Endothelial cell of umbilical vein (primary cell): ENCODE measurements at places on chromosomes 12 and 14.

GRCh38 chr14:92646952-92647796 is 101.3 kb downstream of the LGMN start:
- peak; percentile 31 for DNase-seq

DNA sequence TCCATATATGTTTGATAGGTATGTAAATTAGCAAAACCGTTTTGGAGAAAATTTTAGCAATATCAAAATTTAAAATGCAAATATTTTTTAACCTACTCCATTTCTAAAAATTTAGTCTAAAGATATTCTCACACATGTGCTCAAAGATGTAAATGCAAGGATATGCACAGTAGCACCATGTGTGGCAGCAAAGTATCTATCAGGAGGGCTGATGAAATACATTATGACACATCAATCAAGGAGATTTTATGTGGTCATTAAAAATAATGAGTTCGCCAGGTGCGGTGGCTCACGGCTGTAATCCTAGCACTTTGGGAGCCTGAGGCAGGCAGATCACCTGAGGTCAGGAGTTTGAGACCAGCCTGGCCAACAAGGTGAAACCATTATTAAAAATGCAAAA is 8.0 kb upstream of the C1R start:
- DNase-seq, result no peak

DNA sequence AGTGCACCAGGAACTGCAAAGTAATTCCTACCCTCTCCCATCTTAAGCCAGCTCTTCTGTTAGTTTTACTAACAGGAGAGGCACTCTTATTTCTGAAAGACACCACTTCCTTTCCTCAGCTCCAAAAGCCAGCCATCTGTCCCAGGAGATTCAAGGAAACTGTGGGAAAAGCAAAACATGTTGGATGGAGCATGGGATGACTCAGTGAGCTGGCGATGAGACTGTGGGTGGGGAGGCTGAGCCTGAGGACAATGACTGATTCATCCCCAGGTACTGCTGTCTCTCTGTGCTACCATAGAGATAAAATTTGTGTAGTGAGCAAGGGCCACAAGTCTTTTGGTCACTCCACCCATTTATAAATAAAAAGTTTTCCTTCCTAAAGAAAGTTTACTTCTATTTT is 141.4 kb downstream of the MYRFL start:
- no peak for DNase-seq

DNA sequence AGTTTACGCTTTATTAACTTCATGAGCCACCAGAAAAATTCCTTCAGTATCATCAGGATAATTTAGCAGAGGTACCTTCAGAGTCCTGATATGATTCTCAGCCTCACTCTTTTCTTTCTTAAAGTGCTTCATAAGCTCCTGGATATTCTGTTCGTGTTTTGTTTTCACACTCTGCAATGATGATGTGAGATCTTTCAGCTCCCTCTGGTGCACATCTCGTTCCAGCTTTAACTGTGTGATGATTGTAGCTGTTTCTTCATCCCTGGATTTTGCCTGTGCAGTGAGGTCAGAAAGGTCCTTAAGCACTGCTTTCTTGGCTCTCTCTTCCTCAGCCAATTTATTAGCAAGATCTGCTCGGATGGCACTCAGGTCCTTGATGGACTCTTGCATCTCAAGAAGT is 156.7 kb downstream of the CEP128 start:
- no peak for DNase-seq

GRCh38 chr14:38016497-38016896 is 191.2 kb upstream of the SSTR1 start:
- no peak for DNase-seq

DNA sequence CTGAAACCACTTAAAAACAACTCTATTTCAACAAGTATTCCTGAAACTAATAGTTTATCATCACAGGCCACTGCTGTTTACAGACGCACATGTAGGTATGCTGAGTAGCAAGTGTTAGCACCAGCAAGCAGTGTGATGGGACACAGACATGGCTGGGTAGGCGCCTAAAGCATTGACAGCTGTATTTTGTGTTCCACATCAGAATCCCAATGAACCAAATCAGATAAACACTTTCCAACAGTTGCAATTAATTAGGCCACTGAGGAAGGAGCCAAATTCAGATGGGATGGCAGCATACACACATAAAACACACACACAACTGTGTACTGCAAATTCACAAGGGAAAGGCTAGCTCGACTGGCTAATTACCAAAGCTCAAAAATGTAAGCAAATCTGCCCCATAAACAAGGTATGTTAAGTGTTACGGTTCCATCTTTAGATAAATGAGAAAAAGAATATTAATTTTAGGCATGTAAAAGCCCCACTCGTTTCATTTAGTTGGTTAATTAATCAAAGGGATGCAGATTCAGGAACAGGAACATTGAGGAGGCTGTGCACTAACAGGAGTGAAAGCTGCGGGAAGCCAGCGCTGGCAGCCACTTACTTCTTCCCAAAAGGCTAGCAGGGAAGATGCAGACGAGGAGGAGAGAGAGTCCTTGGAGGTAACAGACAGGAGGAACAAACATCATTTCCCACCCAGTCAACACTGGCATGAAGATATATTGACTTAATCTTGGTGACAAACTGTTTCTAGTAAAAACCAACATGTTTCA is 33.4 kb downstream of the AMN start:
- DNase-seq, result no peak

DNA sequence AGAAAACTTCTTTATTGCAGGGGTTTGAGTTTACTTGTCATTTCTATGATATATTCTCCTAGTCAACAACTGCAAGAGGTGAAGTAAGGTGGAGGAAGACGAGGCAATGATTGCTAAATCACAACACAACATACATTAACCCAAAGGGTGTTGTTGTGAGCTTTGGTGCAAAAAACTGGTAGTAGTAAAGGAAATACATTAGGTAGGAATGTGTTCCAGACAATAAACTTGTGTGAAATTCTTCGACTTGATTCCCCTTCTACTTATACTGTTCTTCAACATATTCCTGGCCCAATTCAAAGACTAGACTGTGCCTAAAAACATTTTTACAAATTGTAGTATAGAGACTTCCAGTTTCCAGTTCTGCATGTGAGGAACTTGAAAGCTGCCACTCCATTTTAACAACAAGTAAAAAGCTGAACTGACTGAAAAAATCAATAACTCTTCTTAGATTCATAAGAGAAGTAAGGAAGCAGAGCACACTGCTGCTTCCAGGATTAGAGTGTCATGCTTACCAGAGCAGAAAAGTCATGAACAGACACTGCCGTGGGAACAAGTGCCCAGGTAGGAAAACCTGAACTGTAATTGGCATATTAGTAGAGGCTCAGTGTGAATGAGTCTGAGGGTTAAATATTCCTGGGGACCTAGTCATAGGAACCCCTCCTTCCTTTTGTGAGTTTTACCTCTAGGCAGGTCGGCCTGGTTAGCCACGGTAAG is 22.2 kb downstream of the COX8C start:
- no peak for DNase-seq

GRCh38 chr12:89461190-89461589 is 63.4 kb downstream of the GALNT4 start:
- DNase-seq, result peak; percentile 69

GRCh38 chr14:65141523-65141922 is 39.2 kb upstream of the MAX start:
- no peak for DNase-seq

DNA sequence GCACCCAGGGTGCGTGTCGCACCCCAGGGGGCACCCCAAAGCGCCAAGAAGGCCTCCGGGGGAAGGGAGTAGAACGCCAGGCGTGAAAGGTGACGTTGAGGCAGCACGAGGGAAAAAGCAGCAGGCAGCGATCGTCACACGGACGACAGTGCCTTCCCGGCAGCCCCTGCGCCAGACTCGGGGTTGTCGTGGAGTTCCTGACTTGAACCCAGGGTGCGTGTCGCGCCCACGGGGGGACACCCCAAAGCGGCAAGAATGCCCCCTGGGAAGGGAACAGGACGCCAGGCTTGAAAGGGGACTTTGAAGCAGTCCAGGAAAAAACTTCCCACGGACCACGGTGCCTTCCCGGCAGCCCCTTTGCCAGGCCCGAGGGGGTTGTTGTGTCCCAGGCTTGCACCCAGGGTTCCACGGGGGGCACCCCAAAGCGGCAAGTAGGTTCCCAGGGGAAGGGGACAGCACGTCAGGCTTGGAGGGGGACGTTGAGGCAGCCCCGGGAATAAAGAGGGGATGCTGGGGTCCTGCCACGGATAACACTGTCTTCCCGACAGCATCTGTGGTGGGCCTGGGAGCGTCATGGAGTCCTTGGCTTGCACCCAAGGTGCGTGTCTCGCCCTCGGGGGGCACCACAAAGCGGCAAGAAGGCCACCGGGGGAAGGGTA is 159.2 kb upstream of the ALG10B start:
- DNase-seq, result no peak

DNA sequence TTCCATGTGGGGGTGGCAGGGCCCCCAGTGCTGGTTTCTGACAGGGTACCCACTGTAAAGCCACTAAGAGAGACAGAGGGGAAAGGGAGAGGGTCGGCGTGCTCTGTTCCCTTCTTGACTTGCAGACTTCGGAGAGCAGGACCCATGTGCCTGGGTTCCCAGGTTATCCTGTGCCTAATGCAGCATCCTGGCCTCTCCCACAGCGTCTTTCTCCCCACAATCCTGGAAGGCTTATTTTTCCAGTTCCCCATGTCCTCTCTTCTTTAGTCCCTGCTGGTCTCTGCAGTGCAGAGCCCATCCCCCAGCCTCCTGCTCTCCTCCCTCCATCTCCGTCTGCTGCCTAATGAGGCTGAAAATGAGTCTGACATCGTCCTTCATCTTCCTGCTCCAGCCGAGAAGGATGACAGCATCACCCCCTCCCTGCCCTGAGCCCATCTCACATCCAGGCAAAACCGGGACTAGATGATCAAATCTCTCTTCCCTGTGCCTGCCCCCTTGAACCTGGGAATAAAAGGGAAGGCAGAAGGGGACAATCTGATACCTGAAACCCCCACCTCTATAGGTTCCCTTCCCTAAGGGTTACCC is 15.1 kb downstream of the CALCOCO1 start:
- no peak for DNase-seq

- no peak for DNase-seq
Measured at GRCh38 chr12:50333441-50333840, 50.1 kb upstream of the LIMA1 start.

DNA sequence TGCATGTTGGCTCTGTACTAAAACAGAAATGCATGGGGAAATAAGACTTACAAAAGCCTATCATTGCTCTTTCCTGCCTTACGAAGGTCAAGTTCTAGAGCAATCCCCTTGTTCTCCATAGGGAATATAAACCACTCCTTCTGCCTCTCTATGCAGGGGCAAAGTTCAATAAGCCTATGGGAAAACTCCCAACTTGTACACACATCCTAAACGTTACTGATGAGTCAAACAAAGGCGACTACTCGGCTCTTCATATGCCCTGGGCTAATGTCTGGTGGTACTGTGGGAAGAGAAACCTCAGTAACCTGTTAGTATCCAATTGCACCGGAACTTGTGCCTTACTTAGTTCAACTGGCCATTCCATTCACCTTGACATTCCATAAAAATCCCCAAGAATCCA is 32.7 kb downstream of the PRMT8 start:
- DNase-seq, result no peak

- DNase-seq, result no peak
Measured at GRCh38 chr12:116370886-116371580, 93.5 kb upstream of the MED13L start.

GRCh38 chr12:58668871-58669270 is 251.4 kb downstream of the LRIG3 start:
- no peak for DNase-seq

DNA sequence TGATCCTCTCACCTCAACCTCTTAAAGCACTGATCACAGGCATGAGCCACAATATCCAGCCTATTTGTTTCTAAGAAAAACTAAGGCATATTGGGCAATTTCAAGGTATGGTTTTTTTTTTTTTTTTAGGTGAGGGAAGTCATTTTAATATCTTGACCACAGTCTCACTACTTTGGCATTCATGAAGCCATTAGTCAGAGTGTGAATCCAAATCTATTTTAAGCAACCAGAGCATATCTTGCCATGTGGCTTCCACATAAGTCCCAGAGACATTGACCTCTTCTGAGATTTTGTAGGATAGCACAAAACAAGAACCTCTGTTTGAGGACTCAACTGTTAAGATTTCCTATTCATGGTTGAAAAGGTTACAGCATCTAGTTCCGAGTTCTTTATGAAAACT is 130.3 kb upstream of the RBM19 start:
- DNase-seq, result no peak

GRCh38 chr12:113959096-113959495 is 7.0 kb downstream of the RBM19 start:
- no peak for DNase-seq

GRCh38 chr12:49332441-49332861 is 4.5 kb downstream of the C1QL4 start:
- DNase-seq, result no peak

GRCh38 chr12:6362403-6362802 is 13.0 kb downstream of the SCNN1A start:
- no peak for DNase-seq

GRCh38 chr14:38226366-38226765 is 18.7 kb downstream of the SSTR1 start:
- no peak for DNase-seq

DNA sequence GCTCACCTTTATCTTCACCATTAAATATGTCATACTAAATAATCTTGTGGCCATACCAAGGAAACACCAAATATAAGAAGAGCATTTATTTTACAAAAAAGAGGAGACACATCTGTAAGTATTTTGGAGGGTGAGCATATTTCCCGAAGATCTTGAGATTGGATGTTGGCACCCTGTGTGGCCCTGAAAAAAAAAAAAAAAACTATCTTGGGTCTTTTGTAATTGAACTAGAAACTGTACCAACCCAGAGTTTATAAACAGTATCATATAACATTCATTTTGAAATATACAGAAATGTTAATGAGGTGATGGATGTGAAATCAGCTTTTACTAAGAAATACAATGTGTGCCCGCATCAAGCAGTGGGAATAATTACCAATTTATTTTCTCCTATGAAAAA is 104.0 kb upstream of the FRMD6 start:
- DNase-seq, result no peak

DNA sequence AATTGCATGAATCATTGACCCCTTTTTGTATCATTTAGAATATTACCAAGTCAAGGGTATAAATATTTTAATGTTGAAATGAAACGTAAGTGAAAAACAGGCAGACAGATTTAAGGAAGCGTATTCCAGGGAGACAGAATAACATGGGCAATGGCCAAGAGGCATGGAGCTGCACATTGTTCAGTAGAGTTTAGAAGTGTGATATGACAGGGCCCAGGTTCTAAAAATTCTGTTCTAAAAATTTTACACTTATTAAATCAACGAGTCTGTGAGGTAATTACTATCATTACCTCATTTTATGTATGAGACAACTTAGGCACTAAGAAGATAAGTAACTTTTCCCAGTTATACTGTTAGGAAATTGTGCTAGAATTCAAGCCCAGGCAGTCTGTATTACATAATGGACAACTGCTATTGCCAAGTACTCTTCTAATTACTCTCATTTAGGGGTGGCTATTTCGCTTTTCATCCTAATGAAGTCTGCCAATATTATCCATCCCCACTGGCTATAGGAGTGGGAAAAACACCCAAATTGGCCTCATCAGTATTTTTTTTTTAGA is 103.2 kb upstream of the NAV3 start:
- no peak for DNase-seq

- DNase-seq, result no peak
Measured at GRCh38 chr12:66066929-66067523, 63.5 kb downstream of the LLPH start.

GRCh38 chr14:94473666-94474410 is 2.2 kb downstream of the SERPINA9 start:
- no peak for DNase-seq

- no peak for DNase-seq
Measured at GRCh38 chr12:22333713-22334409, 646 bp downstream of the ST8SIA1 start.

GRCh38 chr12:126967152-126967551 is 1299.8 kb upstream of the TMEM132C start:
- no peak for DNase-seq

GRCh38 chr12:2378835-2379330 is 326.1 kb downstream of the CACNA1C start:
- no peak for DNase-seq
